ENCODE measurements at places on chromosomes 16 and 17.
A peak's percentile ranks its signal among the peaks of the same experiment; 100 is the strongest.

GRCh38 chr16:68700120-68700519 lies 37.0 kb upstream of the CDH1 start:
- no peak for DNase-seq

- no peak for DNase-seq
These were observed 7.3 kb downstream of the ABCA3 start for GRCh38 chr16:2333231-2333630.

DNA sequence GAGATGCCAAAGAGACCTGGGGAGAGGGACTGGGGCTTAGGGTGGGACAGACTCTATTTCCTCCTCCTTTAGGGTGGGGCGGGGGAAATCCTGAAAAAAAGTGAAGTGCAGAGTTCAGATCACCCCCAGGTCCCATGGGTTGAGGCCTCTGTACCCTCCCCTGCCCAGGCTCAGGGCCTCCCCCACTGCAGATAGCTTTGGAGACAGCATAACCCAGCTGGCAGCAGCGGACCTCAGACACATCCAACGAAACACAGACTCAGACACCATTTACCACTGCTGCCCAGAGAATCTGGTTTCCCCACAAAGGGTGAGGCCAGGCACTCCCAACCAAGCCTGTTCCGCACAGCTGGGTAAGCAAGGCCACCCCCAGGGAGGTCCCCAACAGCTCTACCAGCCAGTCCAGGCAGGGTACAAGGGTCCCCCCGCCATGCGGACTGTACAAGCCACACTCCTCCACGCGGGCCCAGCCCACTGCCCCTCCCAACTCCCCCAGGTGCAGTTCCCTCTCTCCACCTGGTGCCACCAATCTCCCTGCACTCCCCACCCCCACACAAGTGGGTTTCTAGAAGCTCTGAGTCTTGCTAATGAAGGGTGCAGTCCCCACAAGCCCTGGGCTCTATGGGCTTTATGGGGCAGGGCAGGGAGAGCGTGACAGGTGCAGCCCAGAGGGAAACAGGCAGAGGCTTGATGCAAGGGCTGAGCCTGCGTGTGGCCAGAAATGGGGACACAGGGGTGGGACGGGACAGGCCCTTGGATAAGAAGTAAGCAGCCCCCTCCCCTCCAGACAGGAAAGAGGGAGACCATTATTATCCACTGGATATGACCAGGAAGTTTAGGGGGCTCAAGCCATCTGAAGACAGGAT lies 8.9 kb downstream of the RHBDF2 start:
- peak; percentile 48 for DNase-seq

GRCh38 chr17:14471052-14471451 lies 170.2 kb downstream of the HS3ST3B1 start:
- no peak for DNase-seq

GRCh38 chr17:31838636-31839225 lies 20.3 kb downstream of the COPRS start:
- no peak for DNase-seq

Data from GM12864 (cell line).